CD4-positive, alpha-beta T cell treated with Interleukin-17A for 1 hour (primary cell): ENCODE measurements at places on chromosomes 3 and 15.

DNA sequence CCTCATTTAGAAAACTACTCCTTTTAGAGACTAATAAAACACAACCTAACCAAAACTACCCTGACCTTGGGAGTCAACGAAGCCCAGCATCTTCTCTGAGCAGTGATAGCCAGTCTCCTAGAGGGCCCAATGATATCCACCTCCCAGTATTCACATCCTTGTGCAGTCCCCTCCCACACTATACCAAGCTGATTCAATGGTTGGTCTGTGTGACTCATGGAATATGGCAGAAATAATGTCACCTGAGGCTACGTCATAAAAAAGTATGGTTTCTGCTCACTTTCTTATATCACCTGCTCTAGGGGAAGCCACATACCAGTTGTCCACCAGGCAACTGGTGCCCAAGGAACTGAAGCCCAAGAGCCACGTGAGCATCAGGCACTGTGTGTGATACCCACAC lies 21.4 kb upstream of the USF3 start:
- no peak for DNase-seq

GRCh38 chr3:134312873-134313846 lies 61.1 kb downstream of the AMOTL2 start:
- no peak for DNase-seq

GRCh38 chr3:143236226-143236964 lies 116.8 kb downstream of the CHST2 start:
- DNase-seq, result no peak

DNA sequence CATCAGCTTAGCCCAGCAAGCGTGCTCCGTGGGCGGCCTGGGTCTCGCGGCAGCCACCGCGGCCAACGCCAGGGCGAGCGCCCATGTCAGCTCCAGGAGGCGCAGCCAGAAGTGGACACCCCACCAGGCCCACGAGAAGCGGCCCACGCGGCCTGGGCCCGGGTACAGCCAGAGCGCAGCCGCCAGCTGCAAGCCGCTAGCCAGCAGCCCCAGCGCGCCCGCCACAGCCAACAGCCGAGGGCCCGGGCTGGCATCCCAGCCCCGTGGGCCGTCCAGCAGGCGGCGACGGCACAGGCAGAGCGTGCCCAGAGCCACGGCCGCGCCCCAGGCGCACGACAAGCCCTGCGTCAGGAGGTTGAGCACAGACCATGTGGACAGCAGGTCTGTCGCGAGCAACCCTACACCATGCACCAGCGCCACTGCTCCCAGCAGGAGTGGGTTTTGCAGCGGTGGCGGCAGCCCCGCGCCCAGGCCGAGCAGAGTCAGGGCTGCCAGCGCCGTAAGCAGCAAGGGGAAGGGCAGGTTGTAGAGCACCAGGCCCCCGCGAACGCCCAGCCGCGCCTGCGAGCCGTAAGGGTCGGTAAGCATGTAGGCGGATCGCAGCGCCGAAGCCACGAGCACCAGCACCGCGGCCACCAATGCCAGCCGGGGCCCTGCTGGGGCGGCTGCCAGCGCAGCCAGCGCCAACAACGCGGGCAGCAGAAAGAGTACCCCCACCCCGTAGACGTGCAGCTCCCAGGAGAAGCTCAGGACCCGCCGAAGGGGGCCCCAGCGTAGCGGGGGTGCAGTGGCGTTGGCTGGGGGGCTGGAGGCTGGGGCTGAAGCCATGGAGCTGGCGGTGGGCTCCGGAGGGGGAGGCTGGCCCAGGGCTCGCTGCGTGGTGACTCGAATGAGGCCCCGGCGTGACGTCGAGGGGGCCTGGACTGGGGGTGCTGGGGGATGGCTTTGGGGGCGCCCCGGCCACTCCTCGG lies 4.9 kb downstream of the PRRT3 start:
- no peak for DNase-seq

GRCh38 chr3:114299421-114299820 lies 5.6 kb downstream of the TIGIT start:
- DNase-seq, result peak; percentile 69

GRCh38 chr3:193857996-193858395 lies 265.0 kb downstream of the OPA1 start:
- no peak for DNase-seq

DNA sequence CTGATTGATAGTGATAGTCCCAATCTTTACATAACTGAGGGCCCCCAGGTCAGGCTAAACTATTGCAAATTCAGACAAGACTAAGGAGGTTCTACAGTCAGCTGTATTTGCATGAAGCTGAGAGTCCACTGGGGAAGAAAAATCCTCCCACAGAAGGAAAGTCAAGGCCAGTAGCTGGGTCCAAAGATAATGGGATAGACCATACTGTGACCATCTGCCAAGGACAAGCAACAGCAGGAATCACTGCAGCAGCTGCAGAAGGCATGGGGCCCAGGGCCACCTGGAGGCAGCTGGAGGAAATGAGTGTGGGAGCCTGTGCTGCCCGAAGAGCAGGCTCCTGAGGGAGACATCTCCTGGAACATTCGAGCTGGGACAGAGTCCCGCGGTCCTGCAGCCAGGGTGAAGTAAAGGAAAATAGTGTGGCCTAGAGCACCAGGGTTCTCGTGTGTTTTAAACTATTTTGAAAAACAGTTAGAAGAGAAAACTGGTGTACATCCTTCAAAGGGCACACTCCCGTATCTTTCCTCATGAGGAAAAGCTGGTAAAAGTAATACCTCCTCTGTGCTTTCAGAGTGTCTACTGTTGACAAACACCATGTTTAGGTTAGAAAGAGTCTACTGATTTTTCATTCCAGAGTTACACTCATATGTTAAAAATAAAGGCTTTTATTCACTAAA lies 13.2 kb upstream of the TMEM212 start:
- DNase-seq, result no peak

DNA sequence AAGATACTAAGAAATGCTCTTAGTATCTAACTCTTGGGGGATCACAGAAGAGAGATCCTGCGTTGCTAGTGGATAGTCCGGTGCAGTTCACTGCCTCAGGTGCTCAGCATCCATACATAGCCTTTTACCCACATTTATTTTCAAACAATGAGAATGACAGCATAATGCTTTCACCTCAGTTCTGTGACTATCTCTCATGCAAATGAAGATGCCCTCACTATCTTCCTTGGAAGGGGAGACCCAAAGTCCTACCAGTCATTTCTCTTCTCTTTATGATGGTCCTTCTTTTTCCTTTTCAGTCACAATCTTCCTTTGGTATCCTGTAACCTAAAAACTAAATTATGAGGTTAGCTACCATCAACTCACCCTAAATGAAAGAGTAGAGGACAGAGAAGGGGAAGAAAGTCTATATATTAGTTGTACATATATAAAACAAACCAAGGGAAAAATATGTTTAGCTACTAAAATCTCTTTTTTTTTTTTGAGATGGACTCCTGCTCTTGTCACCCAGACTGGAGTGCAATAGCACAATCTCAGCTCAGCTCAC lies 30.9 kb upstream of the SLC28A2 start:
- no peak for DNase-seq

DNA sequence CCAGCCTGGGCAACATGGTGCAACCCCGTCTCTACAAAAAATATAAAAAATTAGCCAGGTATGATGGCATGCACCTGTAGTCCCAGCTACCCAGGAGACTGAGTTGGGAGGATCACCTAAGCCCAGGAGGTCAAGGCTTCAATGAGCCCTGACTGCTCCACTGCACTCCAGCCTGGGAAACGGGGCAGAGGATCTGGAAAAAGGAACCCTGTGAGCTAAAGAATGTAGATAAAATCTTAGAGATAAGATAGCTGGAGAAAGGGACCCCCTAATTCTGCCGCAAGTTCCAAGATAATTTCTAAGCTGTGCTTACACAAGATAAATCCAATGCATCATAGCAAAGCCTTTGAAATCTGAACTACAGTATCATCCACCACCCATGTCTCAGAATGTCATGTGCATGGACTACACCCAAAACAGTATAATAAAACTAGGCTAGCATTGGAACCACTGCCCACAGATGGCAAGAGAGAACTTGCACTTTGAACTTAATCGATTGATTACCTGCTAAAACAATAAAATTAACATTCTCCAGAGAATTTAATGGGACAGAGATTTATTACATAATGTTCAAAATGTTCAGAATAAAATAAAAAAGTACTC lies 99.9 kb downstream of the TRIM42 start:
- DNase-seq, result no peak

DNA sequence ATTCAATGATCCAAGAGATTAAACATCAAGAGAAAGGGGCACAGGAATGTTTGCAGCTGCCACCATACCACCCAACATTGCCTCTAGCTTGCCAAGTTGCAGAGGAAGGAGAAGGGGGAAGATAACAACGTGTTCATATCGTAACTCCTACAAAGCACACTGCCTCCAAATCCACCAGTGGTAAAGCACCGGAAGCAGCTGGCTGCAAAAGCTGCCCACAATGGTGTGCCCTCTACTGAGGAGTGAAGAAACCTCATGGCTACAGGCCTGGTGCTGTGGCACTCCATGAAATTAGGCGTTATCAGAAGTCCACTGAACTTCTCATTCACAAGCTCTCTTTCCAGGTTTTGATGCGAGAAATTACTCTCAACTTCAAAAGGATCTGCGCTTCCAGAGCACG lies 263.9 kb upstream of the STT3B start:
- no peak for DNase-seq

GRCh38 chr3:46058981-46059380 lies 31.7 kb upstream of the XCR1 start:
- DNase-seq, result no peak

DNA sequence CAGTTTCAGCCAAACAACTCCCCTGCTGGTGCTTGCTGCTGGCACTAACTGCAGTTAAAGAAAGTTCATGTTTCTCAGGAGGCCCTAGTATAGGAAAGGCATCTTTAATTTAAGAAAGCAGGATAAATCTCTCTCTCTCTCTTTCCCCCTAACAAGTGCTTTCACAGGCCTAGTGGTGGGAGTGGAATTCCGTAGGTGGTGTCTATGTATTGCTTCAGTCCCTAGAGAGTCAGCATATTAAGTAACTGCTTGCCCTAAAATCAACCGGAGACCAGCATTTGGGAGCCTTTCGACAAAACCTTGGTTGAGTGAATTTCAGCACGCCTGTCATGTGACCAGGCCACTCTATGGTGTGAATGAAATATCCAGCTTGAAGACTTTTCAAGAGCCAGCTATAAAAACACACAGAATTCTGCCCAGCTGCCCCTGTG lies 169.2 kb upstream of the TGFBR2 start:
- DNase-seq, result no peak

DNA sequence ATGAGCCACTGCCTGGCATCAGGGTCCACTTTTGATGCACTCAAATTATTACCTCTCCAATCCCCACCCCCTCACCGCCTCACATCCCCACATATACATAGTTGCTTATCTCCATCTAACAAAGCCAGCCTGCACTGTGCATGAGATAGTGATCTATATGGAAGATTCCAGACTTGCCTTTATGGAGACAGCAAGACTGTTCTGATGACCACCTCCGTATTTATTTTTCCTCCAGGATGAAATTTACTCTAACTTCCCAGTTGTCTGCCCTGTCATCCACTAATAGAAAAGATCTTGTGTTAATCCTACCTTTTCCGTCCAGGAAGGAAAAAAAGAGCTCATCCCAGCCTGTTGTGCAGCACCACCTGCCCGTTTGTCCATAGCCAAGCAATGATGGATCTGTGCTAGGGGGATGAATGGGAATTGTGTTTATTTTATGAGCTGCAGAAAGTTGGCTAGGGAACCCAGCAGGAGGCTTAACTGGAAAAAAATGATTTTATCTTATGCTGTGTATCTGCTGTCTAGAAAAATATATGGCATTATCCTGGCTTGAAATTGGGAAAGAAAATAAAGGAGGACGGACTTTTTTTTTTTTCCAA lies 114.5 kb downstream of the CD47 start:
- no peak for DNase-seq

- DNase-seq, result no peak
These were observed 3.8 kb upstream of the KATNBL1 start for GRCh38 chr15:34213690-34214089.

- no peak for DNase-seq
These were observed 11.2 kb upstream of the FAM174B start for GRCh38 chr15:92666780-92667179.

DNA sequence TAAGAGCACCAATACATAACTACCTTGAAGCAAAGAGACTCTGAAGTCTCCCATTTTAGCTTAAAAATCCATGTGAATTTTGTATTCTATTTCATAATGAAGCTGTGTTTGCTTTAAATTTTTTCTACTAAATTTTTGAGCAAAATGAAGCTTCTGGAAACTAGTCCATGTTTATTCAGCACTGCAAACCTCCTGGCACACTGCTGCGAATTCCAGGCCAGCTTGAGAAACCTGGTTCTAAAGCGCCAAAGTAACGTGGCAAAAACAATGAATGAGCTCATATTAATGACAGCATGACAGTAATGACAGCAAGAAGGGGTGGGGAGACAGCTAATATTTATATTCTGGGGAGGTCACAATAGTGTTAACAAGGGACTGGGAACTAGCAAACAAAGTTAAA lies 25.7 kb downstream of the CEP152 start:
- no peak for DNase-seq

DNA sequence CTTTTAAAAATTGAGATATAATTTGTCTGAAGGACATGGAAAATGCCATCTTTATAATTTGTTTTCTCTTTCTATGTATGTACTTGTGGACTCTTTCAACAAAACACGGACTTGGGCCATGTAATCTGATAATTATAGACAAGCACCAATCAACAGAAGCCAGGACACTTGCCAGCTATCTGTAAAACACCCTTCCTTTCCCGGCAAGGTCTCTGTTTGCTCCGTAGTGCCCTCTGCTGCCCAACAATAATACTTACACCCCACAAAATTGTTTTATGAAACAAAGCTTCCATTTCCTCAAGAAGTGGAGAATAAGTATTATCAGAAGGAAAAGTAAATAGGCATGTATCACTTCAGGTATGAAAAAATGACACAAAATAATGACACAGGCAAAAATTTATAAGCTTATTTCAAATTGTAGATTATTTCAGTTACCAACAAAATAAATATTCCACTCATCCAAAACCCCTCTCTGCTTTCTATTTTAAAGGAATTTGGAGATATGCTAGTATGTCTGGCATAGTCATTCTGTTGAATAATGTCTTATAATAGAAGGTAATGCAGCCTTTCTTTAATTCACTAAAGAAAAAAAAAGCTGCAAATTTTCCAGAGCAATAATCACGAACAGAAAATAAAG lies 32.8 kb downstream of the MYH15 start:
- peak; percentile 65 for DNase-seq

DNA sequence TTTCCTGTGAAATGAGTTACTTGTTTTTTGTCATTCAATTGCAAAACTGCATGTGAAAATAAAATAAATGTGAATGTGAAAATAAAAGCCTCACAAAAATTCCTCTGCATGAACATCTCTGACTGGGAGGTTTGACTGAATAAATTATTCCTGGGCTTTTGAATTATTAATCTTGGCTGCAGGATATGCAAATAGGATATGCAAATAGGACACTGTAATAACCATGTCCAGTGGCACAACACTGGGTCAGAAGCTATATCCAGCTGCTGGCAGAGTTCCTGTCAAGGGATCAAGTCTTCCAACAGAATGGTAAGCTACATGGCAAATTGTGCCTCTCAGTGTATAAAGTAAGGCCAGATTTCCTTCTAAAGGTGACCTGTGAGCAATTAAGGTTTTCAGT lies at the start of gene SUCNR1:
SUCNR1 (plus strand) TSS at position 246 of the 400 bp plus-strand sequence. CDS start 6,250 bp downstream, outside the sequence.
- no peak for DNase-seq

DNA sequence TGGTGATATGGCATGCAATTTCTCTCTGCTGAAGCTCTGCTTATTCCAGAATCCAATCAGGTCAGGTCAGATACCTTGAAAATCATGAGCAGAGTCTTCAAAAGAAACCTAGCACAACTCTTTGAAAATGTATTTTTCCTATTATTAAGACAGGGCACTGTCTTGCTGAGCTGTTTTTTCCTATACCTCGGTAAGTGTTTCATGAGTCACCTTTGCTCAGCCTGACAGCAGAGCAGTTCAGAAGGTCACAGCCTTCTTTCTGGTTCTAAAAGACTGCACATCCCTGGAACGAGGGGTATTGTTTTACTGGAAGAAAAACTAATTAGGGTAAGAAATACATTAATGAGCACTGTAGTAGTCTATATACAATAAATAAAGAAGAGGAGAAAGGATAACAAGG lies 422.0 kb downstream of the SOX2 start:
- DNase-seq, result no peak
